Nephron progenitor cell (in vitro differentiated cells): ENCODE measurements at places on chromosomes 3 and 15.

GRCh38 chr15:64693134-64693533 is 82.3 kb downstream of the RBPMS2 start:
- no peak for DNase-seq

DNA sequence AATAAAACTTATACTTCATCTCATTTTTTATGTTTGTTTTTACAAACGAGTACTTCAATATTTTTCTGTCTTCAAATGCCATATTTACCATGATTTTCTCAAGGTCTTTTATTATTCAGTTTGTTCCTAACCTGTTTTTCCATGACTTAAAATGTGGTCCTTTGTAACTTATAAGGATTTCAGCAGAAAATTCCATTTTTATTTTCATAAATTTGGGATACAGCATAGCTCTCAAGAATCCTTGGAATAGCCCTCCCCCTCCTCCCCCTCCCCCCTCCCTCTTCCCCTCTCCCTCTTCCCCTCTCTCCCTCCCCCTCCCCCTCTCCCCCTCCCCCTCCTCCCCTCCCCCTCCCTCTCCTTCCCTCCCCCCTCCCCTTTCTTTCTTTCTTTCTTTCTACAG is 14.9 kb upstream of the STX19 start:
- DNase-seq = no peak

GRCh38 chr3:121155028-121155427 is 247.0 kb downstream of the STXBP5L start:
- no peak for DNase-seq

GRCh38 chr3:102643546-102643945 is 208.7 kb downstream of the ZPLD1 start:
- DNase-seq = no peak

GRCh38 chr3:120472121-120472844 is 21.5 kb upstream of the FSTL1 start:
- DNase-seq = no peak

DNA sequence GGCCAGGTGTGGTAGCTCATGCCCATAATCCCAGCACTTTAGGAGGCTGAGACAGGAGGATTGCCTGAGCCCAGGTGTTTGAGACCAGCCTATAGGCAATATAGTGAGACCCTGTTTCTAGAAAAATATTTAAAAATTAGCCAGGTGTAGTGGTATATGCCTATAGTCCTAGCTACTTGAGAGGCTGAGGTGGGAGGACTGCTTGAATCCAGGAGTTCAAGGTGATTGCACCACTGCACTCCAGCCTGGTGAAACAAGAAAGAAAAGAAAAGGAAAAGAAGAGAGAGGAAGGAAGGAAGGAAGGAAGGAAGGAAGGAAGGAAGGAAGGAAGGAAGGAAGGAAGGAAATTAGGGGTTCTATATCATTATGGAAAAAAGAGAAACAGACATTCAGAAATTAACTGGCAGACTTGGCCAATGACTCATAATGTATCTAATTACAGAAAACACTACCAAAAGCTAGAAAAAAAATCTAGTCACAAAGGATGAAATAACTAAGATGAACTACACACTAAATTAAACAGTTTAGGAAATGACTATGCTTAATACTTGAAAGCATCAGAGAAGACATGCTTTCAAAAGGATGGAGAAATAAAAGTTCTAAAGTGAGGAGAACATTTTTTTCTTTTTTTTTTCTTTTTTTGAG is 45.4 kb upstream of the TERB2 start:
- no peak for DNase-seq

- DNase-seq = no peak
Observed at GRCh38 chr15:70308011-70308734, 210.5 kb upstream of the TLE3 start.

DNA sequence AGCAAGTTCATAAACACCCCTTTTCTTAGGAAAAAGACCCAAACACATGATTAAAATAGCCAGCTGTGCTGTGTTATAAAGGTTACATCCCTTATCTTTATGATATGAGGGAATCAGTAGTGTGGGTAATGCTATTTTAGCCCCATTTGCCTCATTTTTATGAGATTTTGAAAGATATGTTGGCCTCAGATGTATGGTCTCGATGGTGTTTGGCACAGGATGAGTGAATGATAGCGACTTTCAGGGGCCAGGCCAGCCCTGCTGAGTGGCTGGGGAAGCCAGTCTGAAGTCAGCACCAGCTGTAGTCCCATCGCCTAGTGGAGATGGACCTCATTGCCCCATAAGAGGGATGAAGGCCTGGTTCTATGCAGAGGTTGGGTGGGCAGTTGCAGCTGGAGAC is 105.0 kb upstream of the HACD2 start:
- no peak for DNase-seq

DNA sequence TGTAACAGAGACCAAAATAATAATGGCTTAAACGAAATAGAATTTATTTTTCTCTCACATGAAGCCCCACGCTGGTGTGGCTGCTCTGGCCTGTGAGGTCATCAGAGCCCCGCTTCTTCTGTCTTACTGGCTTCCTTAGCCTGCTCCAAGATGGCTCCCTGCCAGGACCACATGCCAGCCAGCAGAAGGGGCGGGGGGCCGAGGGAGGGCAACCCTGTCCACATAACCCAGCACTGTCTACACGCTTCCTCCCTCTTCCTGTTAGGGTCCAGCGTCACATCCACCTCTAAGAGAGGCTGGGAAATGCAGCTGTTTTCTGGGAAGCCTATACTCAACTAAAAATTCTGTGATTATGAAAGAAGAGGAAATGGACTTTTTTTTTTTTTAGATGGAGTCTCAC is 107.9 kb upstream of the DLG1 start:
- DNase-seq = no peak

DNA sequence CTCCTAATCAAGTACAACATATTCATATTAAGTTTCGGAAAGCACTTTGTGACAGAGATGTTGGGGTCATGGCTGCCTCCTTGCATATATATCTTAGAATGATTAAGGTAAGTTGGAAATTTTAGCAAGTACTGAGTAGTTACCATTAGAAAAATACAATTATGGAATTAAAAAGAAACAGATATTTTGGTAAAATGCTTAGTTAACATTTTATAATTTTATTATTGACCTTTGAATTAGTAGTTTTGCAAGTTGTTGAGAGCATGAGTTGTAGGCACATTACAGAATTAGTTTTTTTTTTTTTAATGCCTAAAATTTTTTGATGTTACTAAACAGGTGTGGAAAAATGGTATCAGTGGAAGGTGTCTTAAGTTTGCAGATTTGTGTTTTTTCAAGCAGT is 20.6 kb downstream of the AP4E1 start:
- DNase-seq = no peak

GRCh38 chr3:39108200-39108710 is 775 bp downstream of the TTC21A start:
- DNase-seq = no peak

DNA sequence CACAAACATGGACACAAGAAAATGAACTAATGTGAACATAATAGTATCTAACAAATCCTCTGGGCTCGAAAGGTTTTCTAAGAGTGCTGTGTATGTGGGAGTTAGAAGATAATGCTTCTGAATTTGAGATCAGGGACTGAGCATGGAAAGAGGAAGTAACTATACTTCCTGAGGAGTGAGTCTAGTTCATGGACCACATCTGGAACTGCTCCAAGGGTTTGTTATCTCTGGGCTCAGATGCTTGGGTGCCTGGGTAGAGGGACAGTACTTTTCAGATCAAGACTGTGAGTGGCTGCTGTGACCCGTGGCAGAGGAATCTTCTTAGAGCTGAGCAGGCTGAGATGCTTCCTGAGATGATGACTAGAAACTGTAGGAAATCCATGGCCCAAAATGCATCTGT is 28.5 kb downstream of the TBC1D23 start:
- DNase-seq = no peak

DNA sequence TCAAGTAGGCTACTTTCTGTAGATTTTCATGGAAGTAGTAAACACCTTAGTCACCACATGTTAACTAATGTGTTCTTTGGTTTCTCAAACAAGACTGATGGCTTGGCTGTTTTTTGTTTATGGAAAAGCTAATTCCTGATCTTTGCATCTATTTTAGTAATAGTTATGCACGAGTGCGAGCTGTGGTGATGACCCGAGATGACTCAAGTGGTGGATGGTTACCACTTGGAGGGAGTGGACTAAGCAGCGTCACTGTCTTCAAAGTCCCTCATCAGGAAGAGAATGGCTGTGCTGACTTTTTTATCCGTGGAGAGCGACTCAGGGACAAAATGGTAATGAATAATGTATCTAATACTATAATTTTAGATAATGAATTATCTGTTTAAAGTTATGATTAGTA is 46.6 kb downstream of the SPRED1 start:
- DNase-seq = no peak

DNA sequence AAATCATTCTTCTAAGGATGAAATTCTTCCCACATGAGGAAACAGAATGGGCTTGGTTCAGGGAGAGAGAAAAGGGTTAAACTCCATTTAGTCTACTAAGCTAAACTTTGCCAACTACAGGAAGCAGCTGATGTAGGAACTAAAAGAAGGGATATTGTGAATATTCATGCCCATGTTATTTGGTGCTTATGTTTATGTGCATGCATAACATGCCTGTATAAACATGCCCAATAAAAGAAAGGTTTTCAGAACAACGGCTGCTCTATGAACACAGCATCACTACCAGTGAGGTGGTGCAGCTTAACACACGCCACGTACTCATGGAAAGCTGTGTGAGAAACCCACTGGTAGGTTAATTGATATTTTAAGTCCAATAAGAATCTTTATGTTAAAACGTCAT is 59.4 kb upstream of the VGLL4 start:
- no peak for DNase-seq

DNA sequence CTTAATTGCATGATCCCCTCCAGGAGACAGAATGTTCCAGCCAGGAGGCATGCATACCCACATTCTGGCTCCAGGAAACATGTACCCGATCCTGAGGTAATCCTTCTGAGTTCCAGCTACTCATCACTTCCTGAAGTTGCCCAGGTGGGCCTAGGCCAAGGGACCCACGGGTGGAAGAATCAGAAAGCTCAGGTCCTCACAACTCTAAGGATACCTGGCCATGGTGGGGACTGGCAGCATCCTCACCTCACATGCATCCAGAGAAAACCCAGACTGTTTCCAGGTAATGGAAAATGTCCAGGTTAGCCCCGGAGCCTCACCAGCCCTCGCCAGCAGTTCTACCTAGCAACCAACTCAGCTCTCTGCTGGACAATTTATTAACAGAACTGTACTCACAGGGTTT is 78.2 kb downstream of the DAPK2 start:
- DNase-seq = no peak

- no peak for DNase-seq
Observed at GRCh38 chr15:36844534-36844998, 255.8 kb downstream of the MEIS2 start.

DNA sequence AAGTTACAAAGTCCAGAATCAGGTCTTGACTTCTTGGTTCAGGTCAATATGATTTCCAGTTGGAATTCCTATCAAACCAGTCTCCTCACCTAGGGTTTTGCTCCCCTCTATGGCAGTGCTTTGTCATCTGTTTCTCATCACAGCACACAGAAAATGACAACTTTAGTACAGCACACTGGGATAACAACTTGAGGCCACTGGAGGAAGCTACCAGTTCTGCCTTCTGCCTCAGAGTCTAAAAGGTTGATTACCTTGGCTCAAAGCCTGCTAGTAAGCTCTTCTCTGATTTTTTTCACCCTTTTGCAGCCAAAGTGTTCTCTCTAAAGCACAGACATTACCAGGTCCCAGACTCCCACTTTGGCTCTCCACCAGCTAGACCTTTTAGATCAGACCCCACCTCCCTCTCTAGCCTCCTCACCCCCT is 24.8 kb upstream of the TRIM59 start:
- DNase-seq = no peak

DNA sequence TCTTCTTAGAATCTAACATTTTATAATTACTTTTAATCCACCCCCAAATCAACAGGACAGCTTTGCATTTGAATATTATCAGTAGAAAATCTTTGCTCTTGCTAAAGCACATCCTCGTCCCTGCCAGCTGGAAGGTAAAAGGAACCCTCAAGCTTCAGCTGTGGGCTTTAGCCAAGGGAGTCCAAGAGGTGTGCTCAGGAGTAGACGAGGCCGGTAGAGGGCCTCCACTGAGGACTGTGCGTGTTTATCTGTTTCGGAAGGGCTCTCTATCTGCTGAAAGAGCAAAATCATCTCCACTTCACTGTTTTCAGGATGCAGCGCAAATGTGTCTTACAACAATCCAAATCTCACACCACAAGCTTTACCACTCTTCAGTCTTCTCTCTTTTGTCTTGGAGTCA is 257.4 kb upstream of the IL12A start:
- DNase-seq = no peak
